Anterior cingulate cortex (tissue), 58 donors: ENCODE measurements at places on chromosomes 1 and 21.

DNA sequence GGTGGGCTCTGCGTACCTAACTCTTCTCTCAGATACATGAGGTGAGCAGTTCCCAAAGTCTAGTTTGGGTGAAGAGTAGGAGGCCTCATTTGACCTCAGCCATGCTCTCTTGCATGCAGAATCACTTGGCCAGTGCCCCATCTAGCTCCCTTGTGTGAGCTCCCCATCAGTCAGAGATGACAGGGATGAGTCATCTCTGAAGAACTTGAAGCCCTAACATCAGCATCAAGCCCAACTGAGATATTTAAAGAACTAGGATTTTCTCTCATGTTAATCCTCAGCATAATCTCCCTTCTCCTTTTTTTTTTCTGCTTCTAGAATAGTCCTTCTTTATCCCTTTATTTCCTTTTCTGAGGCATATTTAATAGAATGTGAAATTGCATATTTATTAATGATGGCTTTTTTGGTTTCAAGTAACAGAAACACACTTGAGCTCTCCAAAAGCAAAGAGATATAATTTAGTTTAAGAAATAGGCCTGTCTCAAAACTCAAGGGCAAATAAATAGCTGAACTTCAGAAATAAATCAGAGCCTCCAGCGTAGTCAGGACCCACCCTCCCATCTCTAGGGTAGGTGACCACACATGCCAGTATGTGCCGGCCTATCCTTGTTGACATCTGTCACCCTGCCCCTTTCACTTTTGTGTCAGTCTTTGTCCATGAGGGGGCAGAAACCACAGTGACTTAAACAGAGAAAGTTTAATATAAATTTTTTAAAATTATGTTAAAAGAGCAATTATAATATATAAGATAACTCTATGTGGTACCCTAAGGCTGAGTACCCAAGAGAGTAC, 112.3 kb downstream of the TSEN15 start:
- no peak for DNase-seq

DNA sequence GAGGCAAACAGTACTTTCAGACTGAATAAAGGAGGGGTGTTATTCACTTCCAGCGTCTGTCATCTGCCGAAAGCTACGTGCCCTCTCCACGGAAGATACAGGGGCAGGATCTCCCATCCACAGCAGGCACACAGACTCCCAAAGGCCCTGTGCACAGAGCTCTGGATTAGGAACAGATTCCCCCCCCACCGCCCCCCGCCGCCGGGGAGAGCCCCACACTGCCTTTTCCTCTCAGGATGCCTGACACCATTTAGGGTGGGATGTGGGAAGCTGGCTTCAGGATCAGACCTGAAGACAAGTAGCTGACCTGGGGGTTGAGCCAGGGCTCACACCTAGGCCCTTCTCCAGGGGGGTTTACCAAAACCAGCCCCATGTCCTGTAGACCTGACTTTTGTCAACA, 8.4 kb upstream of the TCP10L start:
- no peak for DNase-seq

DNA sequence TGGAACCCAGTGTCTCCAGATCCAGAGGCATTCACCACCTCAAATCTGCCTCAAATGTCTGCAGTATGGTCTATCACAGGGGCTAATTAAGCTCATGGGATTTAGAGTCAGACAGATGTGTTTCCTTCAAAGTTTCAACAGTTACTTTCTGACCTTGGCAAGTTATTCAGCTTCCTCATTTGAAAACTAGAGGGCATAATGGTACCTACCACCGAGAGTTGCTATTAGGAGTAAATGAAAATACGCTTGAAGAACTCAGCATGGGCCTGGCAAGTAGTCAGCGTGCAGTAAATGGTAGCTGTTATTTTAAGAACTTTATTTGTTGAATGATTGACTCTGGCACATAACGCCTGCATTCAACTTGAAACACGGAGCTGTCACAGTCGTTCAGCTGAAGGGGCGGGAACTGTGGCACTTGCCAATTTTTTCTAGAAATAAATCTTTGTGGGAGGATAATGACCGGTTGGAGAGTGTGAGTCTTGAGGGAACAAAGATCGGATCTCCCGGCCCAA, 1.2 kb upstream of the CAP1 start:
- no peak for DNase-seq

DNA sequence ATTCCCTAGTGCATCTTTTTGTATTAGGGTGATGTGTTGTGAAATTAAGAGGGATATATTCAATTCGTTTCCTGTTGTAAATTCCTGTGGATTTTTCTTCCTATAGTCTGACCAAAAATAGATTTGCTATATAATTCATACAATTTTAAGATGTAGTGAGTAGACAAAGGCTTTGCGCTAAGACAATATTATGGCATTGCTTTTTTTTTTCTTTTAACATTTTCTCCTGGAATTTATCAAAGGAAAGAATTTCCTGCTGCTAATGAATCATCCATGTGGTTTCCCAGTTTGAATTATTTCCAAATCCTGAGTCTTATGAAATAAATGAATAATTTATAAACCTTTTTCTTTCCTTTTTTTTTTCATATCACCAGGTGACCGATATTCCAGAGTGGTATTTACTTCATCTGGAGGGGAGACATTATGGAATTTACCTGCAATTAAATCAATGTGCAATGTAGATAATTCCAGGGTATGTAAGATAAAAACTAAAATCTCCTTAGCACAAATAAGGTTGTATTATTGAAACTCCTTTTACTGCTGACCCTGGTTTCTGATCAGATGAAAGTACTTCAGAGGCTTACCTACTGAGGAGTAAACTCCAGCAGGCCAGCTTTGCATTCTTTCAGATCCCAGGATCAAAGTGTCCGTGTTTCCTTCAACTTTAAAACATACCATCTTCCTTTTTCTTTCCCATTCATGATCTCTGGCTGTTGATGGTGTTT, 148.4 kb downstream of the TLR5 start:
- no peak for DNase-seq
